Activated CD4-positive, alpha-beta T cell treated with anti-CD3 and anti-CD28 coated beads, Interleukin-2, Interleukin-4, amounts not matched to agents 100 ng/mL and 50 ng/mL, durations not matched to agents 16 hours and 8 hours (primary cell): ENCODE measurements at places on chromosomes 2 and 18.

DNA sequence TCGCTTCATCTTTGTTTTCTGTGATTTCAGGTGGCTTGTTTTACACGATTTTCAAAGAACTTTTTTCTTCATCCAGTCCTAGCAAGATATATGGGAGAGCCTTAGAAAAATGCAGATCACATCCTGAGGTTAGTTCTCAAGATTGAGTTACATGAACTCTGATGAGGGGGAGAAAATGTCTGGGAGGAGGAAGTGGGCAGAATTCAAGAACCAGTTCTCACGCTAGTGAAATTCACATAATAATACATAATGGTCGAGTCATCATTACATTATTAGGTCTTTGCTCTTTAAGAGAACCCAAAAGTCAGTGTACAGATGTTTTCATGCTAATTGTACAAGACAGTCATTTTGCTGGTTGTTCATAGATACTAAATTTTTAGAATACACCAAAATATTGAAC, 7.0 kb downstream of the TIMM21 start:
- no peak for DNase-seq

- DNase-seq: no peak
Observed at GRCh38 chr18:42620657-42621056, 494.8 kb downstream of the RIT2 start.

- no peak for DNase-seq
Observed at GRCh38 chr18:58263055-58263957, 219.3 kb downstream of the NEDD4L start.

- DNase-seq: no peak
Observed at GRCh38 chr18:24138409-24138788, 463 bp upstream of the CABYR start.

DNA sequence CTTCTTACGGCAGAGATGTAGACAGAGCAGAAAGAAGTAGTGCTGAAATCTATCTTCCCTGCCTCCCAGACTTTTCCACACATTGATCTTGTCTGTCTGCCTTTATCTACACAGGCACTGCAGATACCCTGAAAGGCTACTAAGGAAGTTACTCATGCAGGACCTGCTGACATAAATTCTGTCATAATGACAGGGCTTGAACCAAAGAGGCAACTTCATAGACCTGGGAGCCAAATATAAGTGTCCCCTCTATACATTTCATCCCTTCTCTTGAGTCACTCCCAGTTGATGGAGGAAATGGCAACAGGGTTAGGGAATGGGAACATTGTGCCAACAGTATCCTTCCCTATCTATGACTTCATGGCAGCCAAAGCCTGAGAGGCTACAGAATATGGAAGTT, 157.5 kb downstream of the TNS1 start:
- DNase-seq: no peak

- no peak for DNase-seq
Observed at GRCh38 chr2:96511851-96512250, 6.7 kb upstream of the NEURL3 start.

GRCh38 chr2:144924827-144925226, 404.9 kb upstream of the ZEB2 start:
- no peak for DNase-seq

DNA sequence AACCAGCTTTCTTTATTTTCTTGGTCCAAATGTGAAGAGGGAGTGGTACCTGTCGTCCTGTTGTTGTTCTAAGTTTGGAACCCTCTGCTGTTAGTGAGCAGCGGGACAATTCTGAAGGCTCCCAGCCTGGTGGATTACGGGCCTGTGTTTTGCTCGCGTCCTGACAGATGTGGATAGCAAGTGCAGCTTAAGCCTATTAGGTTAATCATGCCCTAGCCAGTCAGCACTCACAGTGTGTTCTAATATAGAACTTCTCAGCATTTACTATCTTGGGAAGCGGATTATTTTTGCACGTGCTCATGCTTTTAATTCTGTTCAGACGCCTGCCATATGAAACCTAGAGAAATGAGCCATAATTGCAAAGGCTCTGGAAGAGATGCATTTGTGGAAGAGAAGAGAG, at the start of gene PCARE:
PCARE (minus strand) TSS at position 113 of the 400 bp plus-strand sequence. CDS start 262 bp downstream, outside the sequence.
- no peak for DNase-seq

GRCh38 chr2:86160156-86160952, 34.9 kb downstream of the IMMT start:
- no peak for DNase-seq
